ENCODE measurements at places on chromosomes 6 and 20.

GRCh38 chr6:1916334-1917070, 306.8 kb downstream of the FOXC1 start:
- DNase-seq, result no peak

DNA sequence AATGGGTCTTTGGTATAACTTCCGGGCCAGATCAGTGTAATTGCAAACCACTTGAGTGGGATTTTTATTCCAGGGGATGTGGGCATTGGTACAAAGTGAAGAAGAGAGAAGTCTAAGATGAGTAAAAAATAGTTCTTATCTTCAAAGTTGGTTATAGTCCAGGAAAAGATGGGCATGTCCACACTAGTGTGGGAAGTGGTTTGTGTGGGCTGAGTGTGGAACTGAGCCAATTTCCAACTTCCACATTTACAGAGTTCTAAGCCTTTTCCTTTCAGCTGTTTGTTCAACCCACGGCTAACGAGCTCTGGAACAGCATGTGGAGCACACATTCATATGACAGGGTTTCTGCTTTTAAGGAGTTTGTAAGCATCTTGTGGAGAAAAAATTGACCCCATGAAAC, 72.3 kb upstream of the IFNGR1 start:
- DNase-seq, result no peak

DNA sequence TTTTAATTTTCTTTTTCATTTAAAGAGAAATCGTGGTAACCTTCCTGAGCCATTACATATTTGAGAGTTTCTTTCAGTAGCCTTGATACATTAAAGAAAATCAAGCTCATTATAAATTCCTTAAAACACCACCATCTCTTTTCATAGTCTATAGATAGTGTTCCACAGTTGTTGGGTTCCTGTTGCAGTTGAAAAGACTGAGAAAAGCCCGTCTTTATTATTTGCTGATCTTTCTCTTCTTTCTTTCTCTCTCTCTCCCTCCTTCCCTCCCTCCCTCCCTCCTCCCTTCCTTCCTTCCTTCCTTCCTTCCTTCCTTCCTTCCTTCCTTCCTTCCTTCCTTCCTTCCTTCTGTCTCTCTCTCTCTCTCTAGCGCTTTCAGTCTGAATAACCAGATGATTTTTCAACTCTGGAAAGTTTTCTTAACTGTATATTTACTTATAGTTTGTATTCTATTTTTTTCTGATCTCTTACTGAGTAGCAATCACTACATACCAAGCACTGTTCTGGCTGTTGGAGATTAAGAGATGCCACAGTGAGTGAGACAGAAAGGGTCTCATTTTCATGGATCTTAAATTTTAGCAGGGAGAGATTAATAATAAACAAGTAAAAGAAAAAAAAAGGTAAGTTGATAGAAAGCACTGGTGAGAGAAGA, 157.5 kb downstream of the TINAG start:
- DNase-seq, result no peak

DNA sequence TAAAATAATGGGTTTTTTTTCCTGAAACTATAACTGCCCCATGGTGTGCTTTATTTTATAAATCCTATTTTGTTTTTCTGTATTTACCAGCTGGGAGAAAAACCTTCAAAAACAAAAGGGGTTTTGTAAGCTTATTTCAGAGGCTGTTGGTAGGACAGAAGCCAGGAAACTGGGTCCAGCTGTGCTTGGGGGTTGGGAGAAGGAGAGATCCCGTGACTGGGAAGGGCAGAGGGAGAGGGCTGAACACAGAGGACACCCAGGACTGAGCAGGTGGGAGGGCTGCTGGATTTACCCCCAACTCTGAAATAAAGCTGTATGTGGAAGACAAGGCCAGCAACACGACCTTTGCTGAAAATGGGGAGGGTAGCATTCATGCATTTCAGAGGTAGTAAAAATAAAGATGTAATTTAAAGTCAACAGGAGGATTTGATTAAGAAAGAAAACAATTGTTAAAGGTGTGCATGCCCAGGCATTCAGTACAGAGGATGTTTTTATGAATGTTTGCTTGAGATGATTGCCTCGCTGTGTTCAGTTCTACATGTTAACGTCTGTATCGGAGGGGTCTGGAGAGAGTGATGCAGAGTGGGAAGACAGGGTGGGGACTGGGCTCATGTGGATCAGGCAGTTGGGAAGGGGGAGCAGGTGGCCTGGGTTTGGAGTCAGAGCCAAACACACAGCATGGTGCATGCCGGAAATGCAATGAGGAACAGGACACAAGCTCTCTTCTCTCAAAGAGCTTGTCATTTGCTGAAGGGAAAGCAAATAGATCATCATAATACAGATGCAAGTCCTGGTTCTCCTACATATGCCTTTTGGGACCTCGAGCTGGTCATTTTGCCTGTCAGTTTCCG, 21.4 kb downstream of the ARFGEF3 start:
- peak; percentile 47 for DNase-seq

DNA sequence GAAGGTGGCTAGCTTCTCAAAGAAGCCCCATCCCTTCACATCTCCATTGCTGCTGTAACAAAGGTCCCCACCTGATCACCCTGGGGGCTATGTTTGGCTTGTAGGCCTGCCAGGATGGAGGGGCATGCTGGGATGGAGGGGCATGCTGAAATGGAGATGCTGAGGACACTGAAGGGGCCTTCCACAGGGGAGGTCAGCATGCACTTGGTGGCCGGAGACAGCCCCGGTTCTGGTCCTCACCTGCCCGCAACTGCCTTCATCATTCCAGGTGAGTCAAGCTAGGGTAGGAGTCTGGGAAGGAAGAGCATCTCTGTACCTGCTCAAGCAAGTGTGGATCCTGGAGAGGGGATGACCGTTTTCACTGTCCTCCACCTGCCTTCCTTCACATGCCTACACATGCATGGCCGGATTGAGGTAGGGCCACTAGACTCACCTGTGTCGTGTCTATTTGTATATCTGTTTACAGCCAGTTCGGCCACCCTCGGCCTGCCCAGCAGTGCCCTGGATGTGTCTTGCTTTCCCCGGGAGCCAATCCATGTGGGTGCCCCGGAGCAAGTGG, 6.0 kb downstream of the L3MBTL1 start:
- no peak for DNase-seq

DNA sequence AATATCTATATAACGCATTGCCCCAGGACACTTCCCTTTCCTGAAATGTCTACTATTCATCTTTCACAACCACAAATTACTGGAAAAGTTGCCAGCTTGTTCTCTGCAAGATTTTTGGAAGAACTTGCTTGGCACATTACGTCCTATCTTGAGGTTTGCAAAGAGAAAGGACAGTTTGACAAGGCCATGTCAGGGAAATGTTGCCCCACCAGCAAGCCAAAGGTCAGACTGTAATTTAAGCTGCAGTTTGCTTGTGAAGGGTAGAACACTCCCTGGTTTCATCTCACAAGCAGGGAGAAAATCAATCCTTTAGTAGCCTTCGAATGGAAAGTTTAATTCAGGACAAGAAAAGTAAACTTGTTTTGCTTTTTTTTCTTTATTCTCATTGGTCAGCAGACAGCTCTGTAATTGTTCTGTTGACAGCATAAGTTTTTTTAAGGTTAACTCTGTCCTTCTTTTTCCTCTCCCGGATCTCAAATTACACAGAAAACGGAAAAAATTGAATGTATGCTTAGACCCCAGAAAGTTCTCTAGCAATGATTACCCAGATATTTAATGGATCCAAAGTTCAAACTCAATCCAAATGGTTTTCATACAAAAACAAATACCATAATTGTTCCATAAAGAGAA, 541.8 kb upstream of the NRSN1 start:
- DNase-seq, result no peak

DNA sequence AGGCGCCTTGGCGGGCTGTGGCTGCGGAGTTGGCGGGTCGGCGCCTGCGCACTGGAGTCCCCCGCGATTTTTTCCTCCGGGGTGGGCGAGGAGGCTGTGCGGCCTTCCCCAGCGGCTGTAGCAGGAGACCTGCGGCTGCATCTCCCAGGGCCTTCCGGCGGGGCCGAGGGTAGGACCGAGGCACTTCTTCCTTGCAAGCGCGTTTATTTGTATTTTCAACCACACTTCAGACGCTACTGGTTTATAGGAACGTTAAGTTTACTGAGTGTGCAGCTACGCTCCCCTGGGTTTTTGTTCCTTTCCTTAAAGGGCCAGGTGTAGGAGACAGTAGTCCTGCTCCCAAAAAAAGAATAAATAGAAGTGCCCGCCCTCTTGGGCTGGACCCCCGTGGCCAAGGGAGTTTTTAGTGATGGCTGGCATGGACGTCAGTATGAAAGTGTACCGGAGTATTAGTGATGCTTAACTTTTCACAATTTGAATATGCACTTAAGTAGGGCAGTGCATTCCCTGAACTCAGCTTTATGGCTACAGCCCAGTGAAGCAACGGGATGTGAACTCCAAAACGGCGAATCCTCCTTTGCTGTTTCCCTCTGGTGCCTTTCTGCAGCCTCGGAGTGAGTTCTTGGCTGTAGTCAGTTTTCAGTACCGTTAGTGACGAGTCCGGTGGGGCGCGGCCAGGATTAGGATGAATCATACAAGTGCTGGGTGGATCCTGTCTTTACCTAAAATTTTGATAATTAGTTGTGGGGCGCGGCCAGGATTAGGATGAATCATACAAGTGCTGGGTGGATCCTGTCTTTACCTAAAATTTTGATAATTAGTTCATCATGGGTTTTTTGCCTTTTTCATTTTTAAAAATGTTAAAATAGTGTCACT, 1.0 kb upstream of the FBXO5 start:
- peak; percentile 47 for DNase-seq

DNA sequence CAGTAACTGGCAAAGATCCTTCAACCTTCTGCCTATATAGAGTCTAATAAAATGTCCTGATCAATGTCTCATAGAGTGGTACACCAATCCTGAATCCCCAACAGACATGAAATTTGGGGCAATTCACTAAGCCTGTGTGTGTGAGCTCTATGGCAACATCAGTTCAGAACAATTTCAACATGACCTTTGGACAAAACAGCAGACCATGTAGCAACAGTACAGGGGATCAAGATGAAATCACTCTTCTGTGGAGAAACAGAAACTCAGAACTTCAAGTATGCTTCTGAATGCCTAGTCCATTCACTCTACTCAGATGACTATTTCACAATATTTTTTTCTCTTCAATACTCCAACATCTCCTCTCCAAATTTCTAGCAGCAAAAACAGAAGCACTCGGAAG, 49.1 kb upstream of the OPRM1 start:
- no peak for DNase-seq

GRCh38 chr20:46334303-46334904, 26.1 kb upstream of the CDH22 start:
- DNase-seq, result no peak

GRCh38 chr20:53824779-53825178, 231.1 kb upstream of the ZNF217 start:
- DNase-seq, result no peak

DNA sequence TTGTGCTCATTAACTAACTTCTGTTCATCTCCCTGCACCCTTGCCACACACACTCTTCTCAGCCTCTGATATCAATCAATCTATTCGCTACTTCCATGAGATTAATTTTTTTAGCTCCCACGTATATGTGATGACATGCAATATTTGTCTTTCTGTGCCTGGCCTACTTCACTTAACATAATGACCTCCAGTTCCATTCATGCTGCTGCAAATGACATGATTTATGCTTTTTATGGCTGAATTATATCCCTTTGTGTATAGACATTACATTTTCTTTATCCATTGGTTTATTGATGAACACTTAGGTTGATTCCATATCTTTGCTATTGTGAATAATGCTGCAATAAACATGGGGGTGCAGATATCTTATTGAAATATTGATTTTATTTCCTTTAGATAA, 50.8 kb upstream of the SPTLC3 start:
- no peak for DNase-seq

DNA sequence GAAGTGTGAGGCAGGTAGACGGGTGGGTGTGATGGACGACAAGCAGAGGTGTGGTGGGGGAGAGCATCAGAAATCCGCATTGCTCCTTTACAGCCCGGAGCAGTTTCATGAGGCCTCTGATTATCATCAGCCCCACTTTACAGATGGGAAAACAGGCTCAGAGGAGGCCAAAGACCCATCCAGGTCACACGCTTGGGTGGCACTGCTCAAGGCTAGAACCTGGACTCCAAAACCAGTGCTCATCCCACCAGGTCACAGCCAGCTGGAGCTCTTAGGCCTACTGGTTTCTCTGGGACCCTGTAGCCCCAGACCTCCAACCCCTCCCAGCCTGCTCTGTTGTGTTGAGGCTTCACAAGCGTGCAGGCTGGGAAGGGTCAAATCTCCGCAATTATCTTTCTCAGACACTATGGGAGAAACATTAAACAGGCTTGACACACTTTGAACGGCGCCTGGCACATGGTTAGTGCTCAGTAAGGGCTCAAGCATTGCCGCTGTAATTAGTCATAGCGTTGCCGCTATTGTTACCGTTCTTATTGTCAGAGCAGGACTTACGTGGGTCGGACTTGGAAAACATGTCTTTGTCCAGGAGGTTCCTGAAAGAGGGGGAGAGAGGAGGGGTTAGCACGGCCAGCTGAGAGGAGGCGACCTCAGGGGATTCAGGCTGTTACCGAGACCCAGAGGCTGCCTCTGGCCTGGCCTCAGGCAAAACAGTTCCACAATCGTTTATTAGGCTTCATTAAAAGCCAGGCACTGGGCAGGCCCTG, 16.6 kb downstream of the CPNE5 start:
- DNase-seq, result peak; percentile 65

GRCh38 chr6:151704383-151704782, 103.1 kb upstream of the ESR1 start:
- no peak for DNase-seq

GRCh38 chr20:5119435-5120184, at the start of gene PCNA:
Gene PCNA (minus strand): TSS chr20:5119958. CDS start chr20:5119798, 160 bp downstream.
- peak; percentile 98 for DNase-seq

DNA sequence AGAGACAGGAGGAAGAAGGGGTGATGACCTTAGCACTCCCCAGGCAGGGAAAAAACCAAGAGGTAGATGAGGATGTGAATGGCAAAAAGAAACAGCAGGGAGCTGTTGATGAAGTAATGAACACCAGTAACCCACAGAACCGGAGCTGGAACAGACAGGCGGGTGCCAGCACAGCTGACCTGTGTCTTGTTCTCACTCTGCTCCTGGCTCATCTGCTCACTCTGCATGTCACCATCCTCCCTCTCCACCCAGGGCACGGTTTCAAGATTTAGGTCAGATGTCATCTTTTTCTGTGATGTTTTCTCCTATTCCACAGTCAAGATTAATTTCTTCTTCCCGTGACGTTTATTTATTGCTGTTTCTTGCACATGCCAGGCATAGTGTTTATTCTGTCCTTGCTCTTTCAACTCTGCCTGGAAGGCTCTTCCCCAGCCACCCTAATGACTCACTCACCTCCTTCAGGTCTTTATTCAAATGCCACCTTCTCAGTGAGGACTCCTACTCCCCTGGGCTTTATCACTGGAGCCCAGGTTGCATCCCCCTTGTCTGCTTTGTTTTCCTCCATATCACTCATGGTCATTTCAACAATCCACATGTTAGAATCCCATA, 164.5 kb upstream of the HDAC2 start:
- no peak for DNase-seq

DNA sequence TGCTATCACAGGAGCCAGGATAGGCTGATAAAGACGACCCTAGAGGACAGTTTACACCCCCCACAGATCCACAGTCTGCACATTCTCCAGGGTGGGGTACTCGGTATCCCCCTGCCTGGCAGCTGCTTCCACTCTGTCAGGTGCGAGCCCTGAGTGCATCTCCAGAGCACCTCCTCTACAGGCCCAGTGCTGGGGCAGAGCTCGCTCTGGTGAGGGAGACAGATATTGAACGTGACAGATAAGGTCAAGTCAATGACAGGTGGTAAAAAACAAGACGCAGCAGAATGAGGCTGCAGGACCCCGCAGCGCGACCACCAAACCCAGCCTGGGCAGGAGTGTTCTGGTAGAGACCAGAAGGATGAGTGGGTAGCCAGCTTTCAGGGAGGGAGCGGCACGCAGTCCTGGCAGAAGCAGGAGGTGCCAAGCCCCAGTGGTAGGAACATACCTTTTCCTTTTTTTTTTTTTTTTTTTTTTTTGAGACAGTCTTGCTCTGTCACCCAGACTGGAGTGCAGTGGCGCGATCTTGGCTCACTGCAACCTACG, 12.4 kb upstream of the MYL9 start:
- DNase-seq, result no peak

All from neural progenitor cell (in vitro differentiated cells).